ENCODE measurements at places on chromosomes 2 and 18.

DNA sequence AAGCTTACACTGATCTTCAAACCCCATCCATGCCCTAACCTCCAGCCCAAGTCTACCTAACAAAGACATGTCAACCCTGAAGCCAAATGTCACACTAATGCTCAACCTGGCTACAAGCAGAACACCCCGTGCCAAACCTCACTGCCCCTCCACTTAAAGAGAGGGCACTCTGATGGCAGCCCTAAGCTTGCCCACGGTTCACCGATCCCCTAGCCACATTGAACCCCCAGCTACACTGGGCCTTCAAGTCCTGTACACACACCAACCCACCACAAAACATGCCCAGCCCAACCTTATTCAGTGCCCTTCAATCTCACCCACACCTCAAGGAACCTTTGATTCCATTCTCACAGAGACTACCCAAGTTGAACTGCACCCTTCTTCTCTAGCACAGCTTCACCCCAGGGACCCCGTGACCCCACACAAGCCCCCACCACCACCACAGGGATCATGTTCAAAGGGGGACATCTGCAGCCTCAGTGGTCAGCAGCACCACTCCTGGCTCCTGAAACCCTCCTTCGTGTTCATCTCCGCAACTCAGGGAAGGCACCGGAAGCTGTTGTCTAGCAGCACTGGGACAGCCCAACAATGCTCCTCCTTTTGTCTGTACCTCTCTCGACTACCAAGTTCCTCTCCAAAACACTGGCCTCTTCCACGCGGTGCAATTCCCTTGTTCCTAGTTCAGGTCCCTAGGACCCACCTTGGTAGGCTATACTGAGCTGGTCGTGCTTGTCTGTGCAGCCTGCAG lies 218.8 kb downstream of the CYP26B1 start:
- DNase-seq: no peak

- no peak for DNase-seq
These were observed 43.4 kb upstream of the DNAJC10 start for GRCh38 chr2:182672466-182673165.

- peak; percentile 64 for DNase-seq
These were observed 17.7 kb upstream of the GALM start for GRCh38 chr2:38648107-38648761.

DNA sequence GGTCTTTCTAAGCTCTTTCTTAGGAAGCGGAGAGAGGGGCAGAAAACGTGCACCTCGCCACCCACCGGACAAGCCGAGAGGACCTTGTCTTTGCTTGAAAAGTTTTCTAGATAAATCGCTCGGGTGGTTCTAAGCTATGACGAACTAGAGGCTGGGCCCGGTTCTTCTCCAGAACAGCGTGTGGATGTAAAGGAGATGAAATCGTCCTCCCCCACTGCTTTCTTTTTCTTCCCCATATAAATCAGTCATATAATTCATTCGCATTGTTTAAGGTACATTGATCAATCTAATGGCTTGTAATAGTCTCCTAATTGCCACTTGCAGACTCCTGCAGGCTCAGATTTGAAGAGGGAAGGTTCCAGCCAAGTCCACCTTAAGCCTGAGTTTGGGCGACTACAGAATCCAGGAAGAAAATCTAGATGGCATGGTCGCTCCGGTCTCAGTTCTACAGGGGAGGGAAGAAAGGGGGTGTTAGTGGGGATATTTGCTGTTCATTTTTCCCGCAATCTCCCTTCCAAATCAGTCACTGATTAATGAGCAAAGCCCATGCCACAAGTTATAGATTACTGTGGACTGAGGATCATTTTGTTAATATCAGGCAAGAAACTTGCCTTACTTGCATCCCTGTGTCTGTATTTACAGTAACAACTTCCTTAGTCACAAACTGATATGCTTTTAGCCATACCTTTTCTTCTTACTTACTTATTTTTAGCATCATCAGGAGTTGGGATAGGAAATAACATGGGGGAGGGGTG lies 5.6 kb upstream of the SP9 start:
- DNase-seq: no peak

DNA sequence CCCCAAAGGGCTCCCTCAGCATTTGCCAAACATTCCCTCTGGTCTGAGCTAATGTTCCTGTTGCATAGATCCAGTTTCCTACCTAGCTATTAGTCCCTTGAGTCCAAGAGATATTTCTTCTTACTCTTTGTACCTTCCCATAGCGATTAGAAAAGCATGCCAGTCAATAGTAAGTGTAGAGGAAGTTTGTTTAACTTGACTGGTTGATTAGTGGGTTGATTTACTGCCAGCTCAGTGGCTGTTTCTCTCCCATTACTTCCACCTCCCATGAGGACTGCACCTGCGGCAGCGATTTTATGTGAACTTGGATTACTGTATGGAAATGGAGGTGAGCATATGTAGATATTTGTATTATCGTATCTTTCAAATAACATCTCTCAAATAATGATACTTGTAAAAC lies 1748.4 kb upstream of the CELF4 start:
- no peak for DNase-seq

GRCh38 chr2:36173760-36174404 lies 181.7 kb upstream of the CRIM1 start:
- DNase-seq: no peak

DNA sequence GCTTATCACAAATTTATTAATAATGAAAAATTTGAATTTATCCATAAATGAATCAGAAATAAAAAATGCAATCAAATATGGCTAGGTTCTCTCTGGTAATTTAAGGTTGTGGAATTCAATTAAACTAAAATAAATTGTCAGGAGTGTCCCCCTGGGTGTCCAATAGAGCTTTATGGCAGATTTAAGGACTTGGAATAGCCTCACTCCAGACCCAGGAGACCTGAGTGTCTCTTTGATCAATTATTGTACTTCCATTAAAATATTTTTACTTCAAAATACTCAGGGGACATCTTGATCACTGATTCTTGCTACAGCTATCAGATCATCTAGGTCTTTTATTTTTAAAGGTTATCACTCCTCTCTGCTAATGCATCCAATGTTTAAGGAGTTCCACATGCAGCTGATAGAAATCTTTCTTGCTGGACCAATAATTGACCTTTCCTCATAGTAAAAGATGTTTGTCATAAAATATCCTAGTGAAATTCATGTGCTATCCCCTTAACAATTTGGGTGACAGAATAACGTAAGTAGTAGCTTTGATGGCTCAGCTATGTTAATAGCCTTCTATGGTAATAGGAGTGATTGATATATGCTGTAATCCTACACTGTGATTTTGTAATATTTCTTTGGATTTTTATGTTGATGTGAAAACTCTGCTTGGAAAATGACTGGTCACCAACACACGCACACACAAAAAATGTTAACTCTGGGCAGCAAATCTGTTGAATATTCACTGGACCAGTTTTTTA lies 395.3 kb downstream of the NYAP2 start:
- no peak for DNase-seq

GRCh38 chr2:120369250-120369649 lies 23.3 kb downstream of the INHBB start:
- no peak for DNase-seq

- DNase-seq: no peak
These were observed 97.1 kb upstream of the TNP1 start for GRCh38 chr2:216956820-216957493.

DNA sequence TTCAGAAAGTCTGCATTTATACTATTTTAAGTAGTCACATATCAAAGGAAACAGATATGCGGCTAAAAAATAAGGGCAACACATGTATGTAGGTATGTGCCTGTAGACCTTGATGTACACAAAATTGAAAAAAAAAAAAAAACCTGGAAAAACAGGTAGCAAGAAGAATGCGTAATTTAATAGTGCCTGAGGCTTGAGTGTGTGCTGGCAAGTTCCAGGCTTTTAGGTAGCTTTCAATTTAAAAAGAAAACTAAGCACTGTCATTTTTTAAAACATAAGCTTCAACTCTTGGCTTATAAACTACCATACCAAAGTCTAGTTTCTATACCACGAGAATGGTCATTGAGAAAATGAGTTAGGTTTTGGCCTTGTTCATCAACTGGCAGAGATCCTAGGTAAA lies 72.3 kb downstream of the OTX1 start:
- no peak for DNase-seq

GRCh38 chr2:178238154-178238521 lies 43.8 kb downstream of the OSBPL6 start:
- no peak for DNase-seq

DNA sequence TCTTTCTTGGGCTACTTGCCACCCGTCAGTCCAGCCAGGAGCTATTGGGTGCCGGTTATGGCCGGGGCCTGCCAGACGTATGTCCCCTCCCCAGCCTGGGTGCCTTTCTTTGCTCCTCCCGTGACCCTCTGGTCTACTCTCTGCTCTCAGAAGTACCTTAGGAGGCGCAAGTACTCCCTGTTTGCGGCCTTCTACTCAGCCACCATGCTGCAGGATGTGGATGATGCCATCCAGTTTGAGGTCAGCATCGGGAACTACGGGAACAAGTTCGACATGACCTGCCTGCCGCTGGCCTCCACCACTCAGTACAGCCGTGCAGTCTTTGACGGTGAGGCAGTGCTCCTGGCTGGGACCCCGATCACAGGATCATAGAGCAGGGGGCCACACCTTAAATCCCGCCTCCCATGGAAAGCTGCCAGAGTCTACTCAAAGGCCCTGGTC lies 99.5 kb downstream of the DYSF start:
- no peak for DNase-seq

DNA sequence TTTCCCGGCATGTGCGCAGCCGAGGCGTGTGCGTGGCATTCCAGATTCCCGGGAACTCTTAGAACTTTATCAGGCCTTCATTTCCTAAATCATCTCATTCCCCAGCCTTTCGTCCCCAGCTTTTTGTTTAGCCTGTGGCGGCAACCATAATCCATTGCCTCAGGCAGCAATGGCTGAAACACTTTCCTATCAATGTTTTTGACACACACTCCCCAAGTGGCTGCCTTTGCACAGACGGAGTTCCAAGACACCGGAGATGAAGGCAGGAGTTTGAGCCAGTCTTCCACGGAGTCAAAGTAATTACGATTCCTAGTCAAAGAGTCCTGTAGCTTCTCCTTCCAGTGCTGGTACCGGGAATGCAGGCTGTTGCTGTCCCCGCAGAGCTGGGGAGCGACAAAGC lies 64.8 kb downstream of the KCNG2 start:
- DNase-seq: no peak

GRCh38 chr18:43992741-43993140 lies 687.9 kb upstream of the SETBP1 start:
- DNase-seq: no peak

DNA sequence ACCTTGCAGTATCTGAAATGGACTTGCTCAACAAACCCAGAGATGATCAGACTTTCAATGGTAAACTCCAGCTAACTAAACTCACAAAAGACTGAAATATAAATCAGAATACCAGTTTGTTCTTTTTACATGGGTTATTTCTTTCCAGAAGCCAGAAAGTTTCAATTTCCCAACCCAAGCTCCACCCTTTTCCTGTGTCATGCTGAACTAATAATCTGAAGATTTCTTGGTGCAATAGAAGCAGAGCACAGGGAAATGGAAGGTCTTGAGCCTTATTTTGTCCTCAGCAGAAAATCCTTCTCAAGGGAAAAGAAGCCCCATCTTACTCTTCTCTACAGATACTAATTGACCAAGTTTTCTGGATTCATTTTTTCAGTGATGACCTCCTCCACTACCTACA lies 93.3 kb upstream of the PAPOLG start:
- peak; percentile 84 for DNase-seq

DNA sequence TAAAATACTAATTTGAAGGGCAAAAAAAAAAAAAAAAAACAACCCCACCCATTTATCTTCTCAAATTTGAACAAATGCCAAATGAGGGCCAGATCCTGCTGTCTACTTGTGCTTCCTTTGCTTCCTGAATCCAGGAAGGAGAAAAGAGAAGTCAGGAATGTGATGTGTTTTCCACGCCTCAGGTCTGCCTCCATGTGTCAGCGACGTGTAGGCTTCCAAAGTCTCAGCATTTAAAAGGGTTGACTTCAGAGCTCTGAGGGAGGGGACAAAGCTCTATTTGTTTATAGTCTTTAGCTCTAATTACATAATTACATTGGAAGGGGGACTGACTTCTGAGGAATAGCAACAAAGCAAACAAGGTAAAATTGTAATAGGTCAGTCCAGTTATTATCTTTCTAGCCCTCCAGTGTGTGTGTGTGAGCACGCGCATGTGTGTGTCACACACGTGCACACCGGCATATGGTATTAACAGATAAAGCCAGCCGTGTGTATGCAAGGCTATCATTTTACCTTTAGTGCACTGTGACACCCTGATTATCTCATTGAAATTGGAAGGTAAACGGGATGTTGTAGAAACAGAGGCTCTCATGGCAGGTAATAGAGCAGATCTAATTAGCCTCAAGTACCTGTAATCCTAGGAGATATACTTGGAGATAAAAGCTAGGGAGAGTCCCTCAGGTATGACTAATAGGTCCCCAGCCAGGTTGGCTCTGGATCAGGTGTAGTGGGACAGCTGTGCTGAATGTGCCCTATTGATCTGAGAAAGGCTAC lies 911.4 kb upstream of the ZEB2 start:
- no peak for DNase-seq

DNA sequence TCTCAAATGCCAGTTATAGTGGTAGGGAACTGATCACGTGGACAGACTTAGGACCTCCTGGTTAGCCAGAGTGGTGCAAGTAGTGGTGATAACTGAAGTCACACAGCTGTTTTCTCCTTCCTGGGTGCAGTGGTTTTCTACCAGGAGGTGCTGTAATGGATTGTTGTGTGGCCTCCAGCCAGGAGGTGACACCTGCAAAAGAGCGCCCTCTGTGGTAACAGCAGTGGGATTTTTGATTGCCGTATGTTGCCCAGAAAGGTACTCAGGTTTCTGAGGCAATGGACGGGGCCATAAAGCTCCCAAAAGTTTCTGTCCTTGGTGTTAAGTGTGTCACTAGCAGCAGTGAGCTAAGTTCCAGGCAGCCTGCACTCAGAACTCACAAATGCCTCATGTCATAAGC lies 1358.1 kb upstream of the DDX18 start:
- no peak for DNase-seq

GRCh38 chr18:39596221-39596620 lies 2030.6 kb upstream of the CELF4 start:
- no peak for DNase-seq

DNA sequence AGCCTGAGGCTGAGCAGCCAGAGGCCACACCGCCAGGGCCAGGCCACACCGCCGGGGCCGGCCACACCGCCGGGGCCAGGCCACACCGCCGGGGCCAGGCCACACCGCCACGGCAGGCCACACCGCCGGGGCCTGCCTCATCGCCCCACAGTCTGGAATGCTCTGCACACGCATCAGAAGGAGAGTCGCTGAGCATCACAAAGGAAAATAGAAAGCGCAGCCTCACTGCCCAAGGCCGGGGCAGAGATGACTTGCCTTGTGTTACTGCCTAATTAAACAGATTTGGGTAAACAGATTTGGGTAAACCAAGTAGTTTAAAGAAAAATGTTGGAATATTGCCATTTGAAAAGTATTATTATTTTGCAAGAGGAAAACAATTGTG lies 10.4 kb upstream of the NFATC1 start:
- no peak for DNase-seq

- no peak for DNase-seq
These were observed 155.5 kb downstream of the CNTNAP5 start for GRCh38 chr2:124180635-124181034.

Measured in suppressor macrophage treated with lipopolysaccharide for 4 hours (primary cell).